ENCODE measurements at places on chromosomes 6 and 20.

DNA sequence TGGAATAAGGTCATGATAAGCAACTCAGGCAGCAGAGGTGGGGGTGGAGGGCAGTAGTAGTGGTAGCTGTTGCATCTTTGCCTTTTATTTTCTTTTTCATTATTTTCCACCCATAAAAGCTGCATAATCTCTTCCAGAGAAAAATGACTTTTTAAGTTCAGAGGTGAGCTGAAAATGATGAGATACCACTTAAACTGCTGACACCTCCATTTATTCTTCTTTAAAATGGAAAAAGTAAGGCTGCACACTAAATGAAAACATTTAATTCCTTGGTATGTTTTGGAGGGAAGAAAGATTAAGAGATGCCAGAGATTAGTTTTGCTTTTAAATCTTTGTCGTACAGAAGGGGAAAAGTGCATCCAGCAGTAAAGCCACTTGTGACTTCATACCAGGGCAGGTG, 97.2 kb downstream of the ADTRP start:
- no peak for DNase-seq

DNA sequence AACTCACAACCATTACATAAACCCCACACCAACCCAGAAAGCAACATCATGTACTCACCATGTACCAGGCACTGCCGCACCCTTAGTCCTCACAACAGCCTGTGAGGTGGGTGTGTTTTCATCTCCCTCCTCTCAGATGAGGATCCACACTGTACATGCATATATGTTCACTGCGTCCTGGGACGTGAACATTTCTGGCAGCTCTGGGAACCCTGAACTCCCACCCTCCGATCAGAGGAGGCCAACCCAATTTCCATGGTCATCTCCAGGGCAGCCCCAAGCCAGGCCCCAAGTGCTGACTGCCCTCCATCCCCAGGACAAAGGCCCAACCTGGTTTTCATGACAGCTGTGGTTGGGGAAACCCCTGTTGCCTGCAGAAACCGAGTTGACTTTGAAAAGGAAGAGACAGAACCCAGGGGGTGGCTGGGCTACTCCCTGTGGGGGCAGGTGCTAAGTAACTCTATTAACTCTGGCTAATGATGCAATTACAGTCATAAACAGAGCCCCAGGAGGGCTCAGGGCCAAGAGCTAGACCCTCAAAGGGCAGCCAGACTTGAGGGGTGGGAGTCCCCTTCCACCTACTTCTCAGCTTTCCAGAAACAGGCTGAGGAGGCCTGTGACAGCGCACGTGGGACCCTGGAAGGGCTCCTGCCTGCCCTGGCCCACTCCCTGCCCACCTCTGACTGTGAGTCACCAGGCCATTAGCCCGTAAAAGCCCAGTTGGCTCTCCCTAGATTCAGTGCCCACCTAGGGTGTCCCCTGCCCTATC, 2.6 kb downstream of the TFEB start:
- no peak for DNase-seq

DNA sequence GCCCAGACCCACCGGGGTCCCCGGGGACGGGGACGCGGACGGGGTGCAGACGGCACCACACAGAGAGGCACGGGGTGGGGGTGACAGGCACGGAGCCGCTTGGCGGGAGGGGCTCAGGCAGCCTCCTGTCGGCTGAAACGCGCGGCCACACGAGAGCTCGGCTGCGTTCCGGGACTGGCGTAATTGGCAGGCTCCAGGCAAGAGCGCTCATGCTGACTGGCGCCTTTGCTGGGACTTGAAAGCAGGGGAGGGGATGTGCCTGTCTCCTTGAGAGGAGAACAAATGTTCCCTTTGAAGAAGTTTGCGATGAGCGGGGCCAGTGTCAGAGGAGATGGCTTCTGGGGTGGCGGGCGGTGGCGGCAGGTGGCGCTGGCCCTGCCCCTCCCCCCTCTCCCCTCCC, 25.8 kb downstream of the BHLHE23 start:
- DNase-seq, result no peak

GRCh38 chr6:38942442-38942841, 106.1 kb upstream of the GLP1R start:
- DNase-seq, result no peak

DNA sequence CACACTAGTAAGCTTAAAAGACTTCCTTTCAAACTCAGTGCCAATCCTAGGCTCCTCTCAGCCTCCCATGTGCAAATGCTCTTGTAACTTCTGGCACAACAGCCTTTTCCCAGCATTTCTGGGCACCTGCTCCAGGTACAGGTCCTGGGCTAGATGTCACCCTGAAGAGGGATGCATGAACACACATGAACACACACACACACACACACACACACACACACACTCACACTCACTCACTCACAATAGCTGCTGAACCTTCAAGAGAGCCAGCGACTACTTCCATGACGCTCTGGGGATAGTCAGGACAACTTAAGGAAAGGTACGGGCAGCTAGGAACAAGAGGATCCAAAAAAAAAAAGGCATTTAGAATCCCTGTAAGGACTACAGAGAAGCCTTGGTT, 122.8 kb downstream of the INSM1 start:
- no peak for DNase-seq

DNA sequence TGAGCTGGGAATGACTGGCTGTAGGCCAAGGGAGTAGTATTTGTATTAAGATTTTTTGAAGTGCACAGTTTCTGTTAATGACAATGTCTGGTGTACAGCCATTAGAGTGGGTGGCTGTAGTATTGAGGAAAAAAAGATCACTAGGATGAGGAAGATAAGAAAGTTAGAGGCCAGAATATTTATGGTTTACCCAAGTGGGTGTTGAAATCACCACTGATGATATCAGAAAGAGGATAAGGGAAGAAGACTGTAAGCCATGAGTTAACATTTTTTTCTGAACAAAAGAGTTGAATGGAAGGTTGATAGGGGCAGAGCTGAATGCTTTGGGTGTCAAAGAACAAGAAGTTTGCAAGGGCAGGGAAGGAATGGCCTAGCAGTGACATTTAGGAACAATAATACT, 104.7 kb downstream of the PRDM13 start:
- no peak for DNase-seq

DNA sequence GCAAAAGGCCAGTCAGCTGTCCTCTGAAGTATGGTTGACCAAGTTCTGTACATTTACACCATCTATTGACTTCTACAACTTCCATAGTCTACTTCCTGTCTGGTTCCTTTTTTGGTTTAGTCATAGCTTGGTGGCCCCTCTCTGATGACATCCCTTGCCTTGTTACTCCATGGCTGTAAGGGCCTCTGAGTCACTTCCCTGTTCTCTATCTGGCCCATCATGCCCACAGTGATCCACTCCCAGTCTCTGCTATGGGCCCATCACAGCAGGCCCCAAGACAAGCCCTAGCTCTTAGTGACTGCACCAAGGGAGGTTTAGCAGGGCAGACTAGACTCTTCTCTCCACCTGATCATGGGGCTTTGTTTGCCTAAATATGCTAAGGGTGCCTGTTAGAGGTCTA, 441.6 kb downstream of the HACE1 start:
- no peak for DNase-seq

DNA sequence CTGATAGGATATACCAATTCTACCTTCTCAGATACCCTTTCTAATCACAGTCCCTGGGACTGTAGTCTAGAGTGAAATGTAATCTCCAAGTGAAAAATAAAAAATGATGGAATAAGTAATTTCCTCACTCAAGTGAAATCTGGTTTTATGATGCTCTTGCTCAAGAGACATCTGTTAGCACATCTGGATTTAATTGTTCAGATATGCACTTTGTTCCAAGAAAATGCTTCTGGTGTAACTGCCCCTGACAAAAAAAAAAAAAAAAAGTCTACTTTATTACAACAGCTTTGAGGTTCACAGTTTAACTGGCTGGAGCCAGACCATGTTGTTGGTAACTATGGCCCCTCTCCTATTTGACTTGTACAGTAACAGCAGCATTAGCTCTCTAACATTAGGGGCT, 251.8 kb downstream of the BTBD9 start:
- no peak for DNase-seq

GRCh38 chr6:157768863-157769551, 54.0 kb upstream of the SNX9 start:
- no peak for DNase-seq

- DNase-seq, result peak; percentile 40
Measured at GRCh38 chr6:168370310-168370991, 50.9 kb upstream of the DACT2 start.
